Brain pericyte (primary cell): ENCODE measurements at places on chromosomes 6 and 20.

GRCh38 chr6:129536271-129536670 lies 173.7 kb downstream of the ARHGAP18 start:
- no peak for DNase-seq

DNA sequence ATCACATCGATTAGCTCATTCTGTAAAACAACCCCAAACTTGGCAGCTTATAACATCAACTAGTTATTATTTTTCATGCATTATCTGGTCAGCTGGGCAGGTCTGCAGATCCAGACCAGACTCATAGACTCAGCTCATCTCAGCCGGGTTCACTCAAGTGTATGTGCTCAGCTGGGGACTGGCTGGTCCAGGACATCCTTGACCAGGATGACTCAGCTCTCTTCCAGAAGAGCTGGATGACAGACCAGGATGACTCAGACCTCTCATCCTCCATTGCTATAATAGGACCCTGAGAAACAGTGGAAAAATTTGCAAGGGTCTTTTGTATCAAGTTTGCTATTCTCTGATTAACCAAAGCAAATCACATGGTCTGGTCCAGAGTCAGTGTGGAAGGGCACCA lies 312.5 kb upstream of the PLCB4 start:
- DNase-seq, result peak; percentile 44

DNA sequence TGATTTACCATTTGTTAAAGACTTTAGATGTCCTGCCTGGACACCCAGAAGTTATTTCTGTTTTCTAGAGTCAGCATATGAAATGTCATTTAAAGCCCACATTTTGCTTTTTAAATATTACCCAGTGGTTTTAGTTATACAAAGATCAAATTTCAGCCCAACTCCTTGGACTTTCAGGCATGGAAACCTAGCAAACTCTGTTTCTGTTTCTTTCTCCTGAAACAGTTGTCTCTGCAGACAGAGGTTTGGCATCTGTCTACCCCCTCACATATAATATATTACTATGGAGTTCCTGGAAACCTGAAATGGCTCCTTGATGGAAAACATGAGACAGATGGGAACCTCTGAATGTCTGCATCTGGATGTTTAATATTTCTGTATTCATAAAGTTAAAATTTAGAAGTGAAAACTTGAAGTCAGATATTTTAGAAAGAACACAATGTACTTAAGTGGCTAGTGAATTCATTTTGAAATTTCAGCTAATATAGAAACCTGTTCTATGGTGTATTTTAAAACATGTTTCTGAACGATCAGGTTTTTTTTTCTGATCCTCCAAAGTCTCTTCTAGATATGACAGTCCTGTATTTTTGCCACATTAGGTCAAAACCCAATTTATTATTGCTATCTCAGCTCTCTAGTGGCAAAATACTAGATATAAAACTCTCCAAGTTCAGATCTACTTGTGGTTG lies 743.3 kb downstream of the CD109 start:
- DNase-seq, result no peak

DNA sequence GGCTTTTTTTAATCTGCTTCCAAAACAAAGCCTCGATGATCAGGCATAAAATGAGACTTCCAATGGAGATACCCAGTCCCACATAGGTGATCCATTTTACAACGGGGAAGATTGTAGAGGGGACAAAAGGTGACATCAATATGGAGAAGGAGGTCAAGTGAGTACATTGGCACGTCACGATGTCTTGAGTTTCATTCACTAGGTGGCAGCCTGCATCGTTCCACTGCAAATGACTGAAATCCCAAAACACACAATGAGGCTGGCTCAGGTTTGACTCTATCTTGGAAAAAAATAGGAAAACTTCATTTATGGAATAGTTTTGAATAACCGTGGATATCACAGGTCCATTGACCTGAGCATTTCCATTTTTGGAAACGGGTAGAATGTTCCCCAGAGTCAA lies 32.5 kb downstream of the ADGRF1 start:
- DNase-seq, result no peak

DNA sequence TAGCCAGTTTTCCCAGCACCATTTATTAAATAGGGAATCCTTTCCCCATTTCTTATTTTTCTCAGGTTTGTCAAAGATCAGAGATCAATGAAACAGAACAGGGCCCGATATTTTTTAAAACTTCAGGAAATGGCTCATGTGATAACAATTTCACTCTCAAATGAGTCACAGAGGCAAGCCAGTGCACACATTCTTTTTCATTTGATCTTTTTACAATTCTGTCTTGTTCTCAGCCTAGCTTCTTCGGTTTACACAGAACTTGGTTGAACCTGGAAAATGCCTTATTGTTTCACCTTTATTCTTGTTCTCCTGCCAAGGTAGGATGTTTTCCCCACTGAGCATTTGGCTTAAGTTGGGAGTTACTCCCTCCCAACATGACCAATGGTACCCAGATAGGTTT lies 258.9 kb downstream of the COL12A1 start:
- no peak for DNase-seq

DNA sequence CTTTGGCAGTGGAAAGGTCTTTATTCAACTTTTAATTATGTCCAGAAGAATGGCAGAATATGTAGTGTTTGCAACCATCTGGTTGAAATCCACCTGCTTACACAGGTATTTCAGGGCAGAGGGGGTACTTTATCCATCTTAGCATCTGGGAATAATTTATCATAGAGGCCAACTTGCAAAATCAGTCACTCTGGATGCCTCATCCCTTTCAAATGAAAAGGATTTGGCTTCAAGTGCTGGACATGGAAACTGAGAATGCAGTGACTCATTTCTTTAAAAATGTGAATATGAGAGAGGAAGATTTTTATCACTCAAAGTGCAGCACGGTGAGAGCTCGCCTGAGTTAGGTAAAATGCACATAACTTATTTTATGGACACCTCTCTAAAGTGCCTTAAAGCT lies 758.3 kb downstream of the KIF16B start:
- no peak for DNase-seq

DNA sequence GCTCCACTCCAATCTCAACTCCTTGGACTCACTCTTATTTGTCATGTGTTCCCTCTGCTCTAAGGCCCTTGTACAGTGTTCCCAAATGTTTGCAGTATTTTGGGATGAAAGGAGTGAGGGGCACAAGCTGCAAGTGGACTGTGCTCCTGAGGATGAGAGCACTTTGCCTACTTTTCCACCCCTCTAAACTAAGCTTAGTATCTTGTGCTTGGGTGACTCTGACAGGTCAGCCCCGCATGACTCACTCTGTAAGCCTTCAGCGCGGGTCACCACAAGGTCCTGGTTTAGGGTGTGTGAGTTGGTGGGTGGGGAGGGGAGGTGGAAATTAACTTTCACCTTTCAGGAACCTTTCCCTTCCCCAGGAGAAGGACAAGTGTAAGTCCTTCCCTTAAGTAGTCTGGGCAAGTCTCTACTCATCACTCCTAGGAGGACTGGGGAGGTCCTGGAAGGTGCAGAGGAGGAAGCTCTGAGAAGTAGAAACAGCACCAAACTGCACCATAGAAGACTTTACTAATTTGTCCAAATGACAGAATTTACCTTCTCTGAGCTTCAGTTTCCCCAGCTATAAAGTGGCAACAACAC lies 68.8 kb upstream of the EPB41L1 start:
- no peak for DNase-seq

- no peak for DNase-seq
Observed at GRCh38 chr20:51042657-51043247, 19.8 kb upstream of the KCNG1 start.

GRCh38 chr20:25077610-25078169 lies 4.3 kb downstream of the VSX1 start:
- DNase-seq, result no peak

- DNase-seq, result no peak
Observed at GRCh38 chr6:4372866-4373265, 237.5 kb upstream of the ECI2 start.

- no peak for DNase-seq
Observed at GRCh38 chr6:51885957-51886356, 201.5 kb downstream of the PKHD1 start.

DNA sequence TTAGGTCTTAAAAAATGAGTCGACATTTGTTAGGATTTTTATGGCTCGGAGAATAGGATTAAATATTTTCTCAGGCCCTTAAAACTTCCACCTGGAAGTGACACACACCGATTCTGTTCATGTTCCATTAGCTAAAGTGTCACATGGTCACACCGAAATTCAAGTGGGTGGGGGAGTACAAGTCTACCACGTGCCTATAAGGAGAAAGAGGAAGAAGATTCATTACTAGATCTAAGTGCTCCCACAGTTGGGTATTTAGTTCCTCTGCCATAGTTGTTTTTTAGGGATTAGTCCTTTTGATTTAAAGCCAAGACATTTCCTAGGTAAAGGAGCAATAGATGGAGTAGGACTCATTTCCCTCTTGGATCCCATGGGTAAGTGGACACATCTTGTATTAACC lies 4.9 kb upstream of the TOX2 start:
- no peak for DNase-seq

GRCh38 chr6:129767776-129768485 lies 58.0 kb upstream of the ARHGAP18 start:
- no peak for DNase-seq

GRCh38 chr20:19428324-19428723 lies 215.9 kb downstream of the SLC24A3 start:
- DNase-seq, result no peak

- no peak for DNase-seq
Observed at GRCh38 chr20:4814696-4815252, 93.1 kb downstream of the PRND start.

GRCh38 chr6:54970337-54970736 lies 123.8 kb downstream of the FAM83B start:
- no peak for DNase-seq

GRCh38 chr6:110814102-110815014 lies 911 bp downstream of the CDK19 start:
- DNase-seq, result no peak

- DNase-seq, result no peak
Observed at GRCh38 chr6:154994836-154995253, 270 bp upstream of the TIAM2 start.

GRCh38 chr20:20609522-20609921 lies 102.9 kb downstream of the RALGAPA2 start:
- no peak for DNase-seq

GRCh38 chr6:80165143-80165542 lies 58.7 kb downstream of the BCKDHB start:
- no peak for DNase-seq

DNA sequence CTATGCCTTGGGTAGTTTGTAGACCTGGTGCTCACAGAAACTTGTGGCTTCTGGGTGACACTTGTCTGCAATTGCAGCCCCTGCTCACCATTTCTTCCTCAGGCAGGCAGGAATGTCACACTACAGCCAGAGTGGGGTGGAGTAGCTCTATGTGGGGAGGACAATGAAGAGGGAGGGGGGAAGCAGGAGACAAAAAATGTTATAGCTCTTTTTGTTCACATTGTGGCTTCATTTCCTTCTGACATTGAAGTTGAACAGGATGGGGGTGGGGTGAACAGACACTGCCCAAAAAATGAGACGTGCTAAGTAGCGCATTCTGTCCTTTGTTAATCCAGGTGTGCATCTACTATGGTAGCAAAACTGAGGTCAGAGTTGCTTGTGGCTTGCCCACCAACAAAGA lies at the start of gene THEMIS:
TSS of gene THEMIS (minus strand) at position 124 of the 400 bp plus-strand sequence. CDS start 126 bp downstream, outside the sequence.
- no peak for DNase-seq

GRCh38 chr6:101391772-101392585 lies 1.5 kb upstream of the GRIK2 start:
- DNase-seq, result no peak

GRCh38 chr6:158630938-158631616 lies 13.5 kb downstream of the DYNLT1 start:
- DNase-seq, result no peak

DNA sequence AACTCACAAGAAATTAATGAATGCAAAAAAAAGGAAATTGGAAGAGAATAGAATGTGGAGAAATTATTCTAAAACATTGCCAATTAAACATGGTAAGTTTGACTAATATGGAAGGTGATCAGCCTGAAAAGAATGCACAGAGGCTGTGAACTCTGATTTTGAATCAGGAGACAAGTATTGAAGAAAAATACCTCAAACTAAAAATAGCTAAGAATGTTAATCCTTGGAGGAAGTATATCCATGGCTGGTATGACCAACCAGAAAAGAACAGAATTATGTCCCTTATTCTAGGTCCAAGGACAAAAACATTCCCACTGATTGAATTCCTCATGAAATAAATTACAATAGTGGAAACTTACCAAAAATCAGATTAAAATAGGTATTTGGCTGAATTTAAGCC lies 7.3 kb upstream of the RIMS1 start:
- DNase-seq, result no peak
